ENCODE measurements at places on chromosomes 3 and 15. TPM values are rescaled to one million over a fixed set of nuclear protein-coding genes. Genes with fewer than 3 reads are reported as not detected.

The SCN5A gene
- 0.33 TPM for total RNA-seq

The LRRK1 gene
- 17.8 TPM for total RNA-seq

The RHCG gene
- 45.3 TPM for total RNA-seq

The ZNF662 gene
- total RNA-seq, result not detected

The ADCY5 gene
- 0.44 TPM for total RNA-seq

The LRRC57 gene
- 12.6 TPM for total RNA-seq

The CNTN3 gene
- not detected for total RNA-seq

The LRRC34 gene
- not detected for total RNA-seq

The MINDY2 gene
- total RNA-seq, result 7.1 TPM

The CSTA gene
- 1.1 TPM for total RNA-seq

The HTR3E gene
- total RNA-seq, result not detected

The PLCB2 gene
- total RNA-seq, result 0.70 TPM

The SEMA3G gene
- 0.31 TPM for total RNA-seq

The ANKRD63 gene
- total RNA-seq, result 0.54 TPM

The CDCP1 gene
- total RNA-seq, result 10.5 TPM

The GRK7 gene
- total RNA-seq, result not detected

The HCN4 gene
- total RNA-seq, result 0.22 TPM

The C3orf85 gene
- not detected for total RNA-seq

The C3orf49 gene
- not detected for total RNA-seq

The SLC28A1 gene
- 0.05 TPM for total RNA-seq

The METTL6 gene
- total RNA-seq, result 25.3 TPM

The SCN11A gene
- total RNA-seq, result not detected

The TPRG1 gene
- 0.21 TPM for total RNA-seq

The ZPLD1 gene
- total RNA-seq, result 0.06 TPM

The MYZAP gene
- 1.2 TPM for total RNA-seq

The SLC22A13 gene
- total RNA-seq, result 0.13 TPM

The ADAMTS9 gene
- 0.92 TPM for total RNA-seq

The CCR8 gene
- not detected for total RNA-seq

The ITIH3 gene
- not detected for total RNA-seq

The CPNE9 gene
- total RNA-seq, result 0.14 TPM

The SAMMSON gene
- not detected for total RNA-seq

The SYNM gene
- total RNA-seq, result 36.9 TPM

The SKOR1 gene
- 0.05 TPM for total RNA-seq

The TMCC1 gene
- total RNA-seq, result 10.7 TPM

The CCR3 gene
- total RNA-seq, result not detected

The B2M gene
- total RNA-seq, result 399 TPM

The TMCO5A gene
- total RNA-seq, result not detected

The TFDP2 gene
- 15.1 TPM for total RNA-seq

The CEP70 gene
- total RNA-seq, result 5.7 TPM

The DNAJA4 gene
- total RNA-seq, result not detected

The FAM81A gene
- 12.7 TPM for total RNA-seq

The P2RY12 gene
- total RNA-seq, result not detected

The SCAANT1 gene
- total RNA-seq, result not detected

The TMF1 gene
- total RNA-seq, result 15.8 TPM
